Hematopoietic multipotent progenitor cell (in vitro differentiated cells): ENCODE measurements at places on chromosomes 3 and 15.

GRCh38 chr3:14245248-14245639 is 66.6 kb downstream of the LSM3 start:
- DNase-seq: no peak

DNA sequence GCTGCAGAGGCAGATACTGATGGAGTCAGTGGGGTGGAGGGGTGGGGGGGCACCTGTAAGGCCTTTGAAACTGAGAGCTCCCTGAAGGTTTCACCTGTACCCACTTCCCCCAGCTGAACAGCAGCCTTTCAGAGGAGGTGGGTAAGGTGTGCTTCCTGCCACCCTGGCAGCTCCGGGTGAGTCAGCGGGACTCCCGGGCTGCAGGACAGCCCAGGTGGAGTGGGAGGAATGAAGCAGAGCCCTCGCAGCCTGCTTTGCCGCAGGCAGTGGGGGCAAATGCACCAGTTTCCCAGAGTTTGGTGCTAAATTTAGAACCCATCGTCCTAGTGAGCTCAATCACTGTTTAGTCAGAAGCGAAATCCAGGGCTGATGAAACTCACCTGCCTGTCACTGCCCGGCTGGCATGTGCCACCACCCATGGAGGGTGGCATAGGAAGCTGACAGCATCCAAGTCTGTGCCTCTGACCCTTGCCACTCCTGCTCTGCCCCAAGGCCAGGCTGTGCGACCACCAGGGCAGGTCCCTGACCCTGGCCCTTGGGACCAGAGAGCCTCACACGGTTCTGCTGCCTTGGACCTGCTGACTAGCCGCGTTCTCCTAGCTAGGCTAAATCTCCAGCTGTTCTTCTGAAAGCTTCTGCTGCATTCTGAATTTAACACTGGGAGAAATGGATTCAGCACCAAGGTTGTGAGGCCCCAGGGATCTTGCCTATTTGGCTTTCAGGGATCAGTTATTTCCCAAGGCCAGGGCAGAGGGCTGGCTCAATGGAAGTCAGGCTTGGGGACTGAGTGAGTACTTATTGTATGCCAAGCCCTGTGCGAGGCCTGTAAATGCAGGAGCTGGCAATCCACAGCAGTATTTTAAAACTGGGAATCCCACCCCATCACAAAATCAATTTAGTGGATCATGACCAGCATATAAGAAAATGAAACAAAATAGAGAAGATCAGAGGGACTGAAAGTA is 67.3 kb upstream of the RASGRF1 start:
- no peak for DNase-seq

DNA sequence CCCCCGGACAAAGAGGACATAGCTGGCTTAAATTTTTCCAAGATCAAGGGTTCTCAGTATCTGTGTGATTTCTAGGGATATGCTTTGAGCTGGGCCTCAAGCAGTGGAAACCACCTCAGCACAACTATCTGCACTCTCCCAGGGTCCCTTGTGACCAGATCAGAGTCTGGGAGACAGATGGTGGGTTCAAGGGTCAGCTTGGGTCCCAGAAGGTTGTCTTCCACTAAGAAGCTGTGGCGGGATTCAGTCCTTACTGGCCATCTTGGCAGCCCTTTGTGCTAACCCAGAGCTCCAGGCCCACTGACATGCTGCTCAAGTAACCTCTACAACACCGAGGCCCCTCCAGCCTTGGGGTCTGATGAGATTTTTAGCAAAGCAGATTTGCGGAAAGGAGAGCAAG is 2.7 kb downstream of the INSYN1 start:
- no peak for DNase-seq

- DNase-seq: no peak
Observed at GRCh38 chr3:182668974-182669373, 124.3 kb upstream of the ATP11B start.

DNA sequence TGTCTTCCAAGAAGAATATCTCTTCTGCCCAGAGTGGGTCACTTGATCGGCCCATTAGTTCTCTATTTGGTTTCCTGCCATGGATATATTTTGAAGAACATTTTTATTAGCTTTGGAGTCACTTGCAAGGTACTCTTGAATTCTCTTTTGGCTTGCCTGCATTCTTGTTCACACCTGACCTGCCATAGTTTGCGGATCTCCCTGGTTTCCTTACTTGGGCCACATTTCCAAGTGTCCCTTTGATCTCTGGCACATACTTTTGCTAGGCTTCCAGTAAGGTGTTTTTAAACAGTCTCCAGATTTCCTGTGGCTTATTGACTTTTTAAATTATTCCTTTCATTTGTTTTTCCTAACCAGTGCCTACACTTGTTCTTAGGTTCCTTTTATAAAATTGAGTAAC is 488.5 kb upstream of the MDFIC2 start:
- DNase-seq: no peak

- no peak for DNase-seq
Observed at GRCh38 chr3:55292360-55292759, 194.7 kb downstream of the WNT5A start.

- no peak for DNase-seq
Observed at GRCh38 chr3:8777201-8777977, 8.0 kb upstream of the OXTR start.

GRCh38 chr15:25401501-25401900 is 37.3 kb downstream of the UBE3A start:
- peak; percentile 1 for DNase-seq

DNA sequence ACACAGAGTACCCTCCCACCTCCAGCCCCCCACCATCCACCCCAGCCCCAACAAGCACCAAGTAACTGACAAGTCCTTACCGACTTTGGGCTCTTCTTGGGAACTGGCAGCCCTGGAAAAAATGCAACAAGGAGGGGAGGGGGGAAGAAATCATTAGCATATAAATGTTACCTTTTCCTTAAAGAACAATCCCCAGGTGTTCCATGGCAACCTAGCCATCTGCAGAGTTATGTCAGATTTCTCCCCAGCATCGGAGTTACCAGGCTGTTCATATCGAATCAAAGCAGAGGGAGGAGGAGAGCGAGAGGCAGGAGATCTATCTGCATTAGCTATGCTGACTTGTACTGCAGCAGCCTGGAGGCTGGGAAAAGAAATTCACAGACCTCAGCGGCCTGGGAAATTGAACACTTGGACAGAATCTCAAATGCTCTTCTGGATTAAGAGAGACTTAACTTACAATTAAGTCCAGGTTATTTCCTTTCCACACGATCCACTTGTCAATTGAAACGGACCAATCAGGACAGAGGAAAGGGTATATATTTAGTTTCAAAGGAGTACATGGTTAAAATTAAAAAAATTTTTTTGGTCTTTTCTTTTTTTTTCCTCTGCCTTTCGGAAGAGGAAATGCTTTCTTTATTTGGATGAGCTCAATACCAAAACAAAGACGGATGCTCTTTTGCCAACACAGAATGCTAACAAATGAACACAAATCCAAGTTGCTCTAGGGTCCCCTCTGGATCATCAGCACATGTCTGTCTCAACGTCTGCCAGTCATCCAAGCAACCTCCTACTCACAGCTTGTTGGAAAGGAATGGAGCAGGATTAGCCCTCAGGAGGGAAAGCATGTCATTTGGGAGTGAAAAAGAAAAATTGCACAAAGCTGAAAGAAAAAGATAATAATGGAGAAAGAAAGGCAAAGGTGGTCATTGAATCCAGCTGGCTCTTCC is 637.1 kb downstream of the MAGI1 start:
- DNase-seq: no peak

GRCh38 chr3:76212679-76213078 is 427.3 kb upstream of the ZNF717 start:
- no peak for DNase-seq
